ENCODE measurements at places on chromosomes 3 and 15.

DNA sequence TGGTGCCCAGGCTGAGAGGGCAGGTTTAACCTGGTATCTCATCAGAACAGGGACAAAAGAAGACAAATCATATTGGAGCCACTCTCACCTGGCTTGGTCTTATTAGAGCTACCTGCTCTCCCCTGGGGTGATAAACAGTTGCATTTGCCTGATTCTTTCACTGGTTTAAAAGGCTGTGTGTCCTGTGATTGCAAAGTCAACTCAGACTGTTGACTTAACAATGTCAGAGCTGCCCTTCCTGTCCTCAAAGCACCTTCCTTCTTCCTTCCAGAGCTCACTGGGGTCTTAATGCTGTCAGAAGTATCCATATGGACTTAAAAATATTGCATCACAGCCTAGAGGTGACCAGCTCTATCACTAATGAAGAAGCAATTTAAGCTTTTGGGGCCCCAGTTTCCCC lies 50.5 kb upstream of the MINAR1 start:
- no peak for DNase-seq

- DNase-seq = no peak
These were observed 4.0 kb upstream of the IL17RE start for GRCh38 chr3:9898467-9899241.

DNA sequence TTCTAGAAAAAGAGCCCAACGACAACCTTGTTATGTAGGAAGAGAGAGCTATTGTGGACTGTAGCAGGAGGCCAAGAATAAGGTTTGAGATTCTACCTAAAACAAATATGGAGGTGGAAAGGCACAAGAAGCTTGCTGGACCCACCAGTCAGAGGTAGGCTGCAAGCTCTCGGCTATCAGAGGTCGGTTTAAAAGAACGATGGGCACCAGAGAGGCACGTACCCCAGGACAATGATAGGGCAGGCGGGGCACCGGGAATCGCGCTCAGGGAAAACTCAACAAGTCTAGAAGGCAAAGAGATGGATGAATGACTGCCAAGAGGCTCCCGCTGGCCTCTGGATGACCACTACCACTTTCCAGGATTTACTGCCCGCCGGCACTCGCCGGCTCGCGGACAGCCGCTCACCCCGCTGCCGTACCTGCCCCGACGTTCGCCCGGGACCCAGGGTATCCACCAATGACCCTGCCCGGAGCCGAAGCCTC lies 1.1 kb downstream of the HDGFL3 start:
- no peak for DNase-seq

DNA sequence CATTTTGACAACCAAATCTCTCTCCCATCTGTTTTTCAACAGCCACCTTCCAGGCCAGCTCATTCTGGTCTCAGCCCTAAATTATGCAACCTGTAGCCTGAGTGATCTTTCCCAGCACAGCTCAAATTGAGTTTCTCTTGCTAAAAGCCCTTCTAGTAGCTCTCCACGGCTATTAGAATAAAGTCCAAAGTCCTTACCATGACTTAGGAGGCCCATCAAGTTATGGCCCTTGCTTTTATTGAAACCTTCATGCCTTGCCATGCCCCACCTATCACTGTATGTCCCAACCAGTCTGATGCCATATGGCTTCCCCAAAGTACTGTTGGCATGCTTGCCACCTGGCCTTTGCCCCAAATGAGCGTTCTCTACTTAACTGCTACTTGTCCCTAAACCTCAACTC lies 303.5 kb upstream of the GADL1 start:
- no peak for DNase-seq

GRCh38 chr15:77035999-77036471 lies 34.9 kb downstream of the TSPAN3 start:
- no peak for DNase-seq

- no peak for DNase-seq
These were observed 3.6 kb upstream of the GNB4 start for GRCh38 chr3:179454887-179455286.

DNA sequence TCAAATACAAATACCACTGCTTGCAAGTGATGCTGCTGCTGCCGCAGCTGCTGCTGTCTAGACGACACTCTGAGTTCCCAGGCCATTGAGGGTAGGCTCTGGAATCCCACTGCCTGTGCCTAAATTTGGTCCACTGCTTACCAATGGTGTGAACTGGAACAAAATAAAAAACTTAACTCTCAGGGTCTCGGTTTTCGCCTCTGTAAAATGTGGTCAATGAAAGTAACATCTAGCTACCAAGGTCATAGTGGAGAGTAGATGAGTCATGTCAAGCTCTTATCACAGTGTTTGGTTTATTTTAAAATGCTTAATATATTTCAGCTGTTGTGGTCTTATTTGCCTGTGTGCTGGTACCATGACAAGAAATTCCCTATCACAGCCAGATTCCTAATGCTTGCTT lies 299.3 kb downstream of the CLSTN2 start:
- DNase-seq = no peak

DNA sequence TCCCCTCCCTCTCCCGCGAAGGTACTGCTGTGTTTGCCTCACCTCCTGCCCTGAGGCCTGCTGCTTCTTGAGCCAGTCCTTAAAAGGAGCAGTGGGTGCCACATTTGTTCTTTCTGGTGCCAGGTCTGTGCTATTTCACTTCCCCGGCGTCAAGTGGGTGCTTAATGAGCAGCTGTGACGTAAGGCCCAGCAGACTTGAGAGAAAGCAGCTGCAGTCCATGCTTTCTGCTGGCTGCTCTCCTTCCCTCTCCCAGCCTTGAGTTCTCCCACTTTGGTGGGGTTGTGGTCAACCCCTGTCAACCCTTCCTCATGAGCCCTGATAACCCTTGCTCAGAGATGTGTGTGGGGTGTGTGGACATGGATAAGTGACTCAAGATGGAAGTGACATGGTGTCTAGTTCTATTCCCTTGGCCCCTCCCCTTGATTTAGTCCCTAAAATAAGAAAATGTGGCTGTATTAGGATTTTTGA lies 6.9 kb downstream of the INAFM2 start:
- DNase-seq = no peak

GRCh38 chr3:50542177-50543034 lies 25.1 kb downstream of the C3orf18 start:
- peak; percentile 37 for DNase-seq

- DNase-seq = no peak
These were observed 1.4 kb downstream of the PLEKHO2 start for GRCh38 chr15:64842986-64843561.

GRCh38 chr15:51267703-51268083 lies 70.7 kb downstream of the CYP19A1 start:
- DNase-seq = no peak

DNA sequence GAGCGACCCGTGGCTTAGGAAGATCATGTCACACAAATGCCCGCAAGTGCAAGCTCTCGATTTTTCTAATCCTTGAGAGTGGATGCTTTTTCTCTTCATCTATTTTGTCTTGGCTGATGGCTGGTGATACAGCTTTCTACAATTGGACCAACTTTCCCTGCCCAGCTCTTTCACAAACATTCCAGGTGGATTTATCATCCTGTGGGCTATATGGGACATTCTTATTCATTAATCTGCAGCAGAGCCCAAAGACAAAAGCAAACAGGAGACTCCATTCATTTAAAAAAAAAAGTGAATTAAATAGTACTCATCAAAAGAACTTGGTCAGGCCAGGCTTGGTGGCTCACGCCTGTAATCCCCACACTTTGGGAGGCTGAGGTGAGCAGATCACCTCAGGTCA lies 14.2 kb upstream of the TSEN2 start:
- no peak for DNase-seq

DNA sequence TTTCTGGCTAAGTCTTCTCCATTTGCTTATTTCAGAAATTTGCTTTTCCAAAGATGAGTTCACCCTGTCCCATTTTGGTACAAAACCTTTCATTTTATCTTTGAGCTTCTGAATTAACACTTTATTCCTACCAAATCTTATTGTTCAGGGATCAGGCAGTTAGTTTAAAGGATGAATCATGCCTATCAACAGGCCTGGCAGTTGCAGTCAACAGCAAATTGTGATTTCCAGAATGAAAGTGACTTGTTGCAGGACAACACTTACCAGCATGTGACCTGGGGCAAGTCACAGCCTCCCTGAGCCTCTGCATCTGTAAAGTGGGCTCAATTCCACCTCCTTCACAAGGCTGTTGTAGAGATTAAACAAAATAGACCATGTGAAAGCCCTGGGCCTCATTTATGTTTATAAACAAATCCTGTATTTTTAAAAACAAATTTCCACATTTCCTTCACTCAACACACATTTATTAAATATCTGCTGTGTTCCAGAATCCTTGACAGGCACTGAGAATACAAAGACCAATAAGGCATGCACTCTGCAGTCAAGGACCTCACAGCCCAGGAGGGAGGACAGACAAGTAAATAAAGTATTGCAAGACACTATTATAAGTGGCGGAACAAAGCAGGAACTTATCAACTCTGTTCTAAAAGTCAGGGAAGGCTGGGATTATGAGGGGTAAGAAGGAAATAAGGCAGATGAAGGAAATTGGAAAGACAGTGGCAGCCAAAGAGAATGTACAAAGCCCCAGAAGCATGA lies 359.1 kb upstream of the IL12A start:
- no peak for DNase-seq

- DNase-seq = no peak
These were observed 699 bp downstream of the MEGF11 start for GRCh38 chr15:66252685-66253417.

GRCh38 chr3:126184465-126185000 lies 4.1 kb upstream of the ALDH1L1 start:
- no peak for DNase-seq

DNA sequence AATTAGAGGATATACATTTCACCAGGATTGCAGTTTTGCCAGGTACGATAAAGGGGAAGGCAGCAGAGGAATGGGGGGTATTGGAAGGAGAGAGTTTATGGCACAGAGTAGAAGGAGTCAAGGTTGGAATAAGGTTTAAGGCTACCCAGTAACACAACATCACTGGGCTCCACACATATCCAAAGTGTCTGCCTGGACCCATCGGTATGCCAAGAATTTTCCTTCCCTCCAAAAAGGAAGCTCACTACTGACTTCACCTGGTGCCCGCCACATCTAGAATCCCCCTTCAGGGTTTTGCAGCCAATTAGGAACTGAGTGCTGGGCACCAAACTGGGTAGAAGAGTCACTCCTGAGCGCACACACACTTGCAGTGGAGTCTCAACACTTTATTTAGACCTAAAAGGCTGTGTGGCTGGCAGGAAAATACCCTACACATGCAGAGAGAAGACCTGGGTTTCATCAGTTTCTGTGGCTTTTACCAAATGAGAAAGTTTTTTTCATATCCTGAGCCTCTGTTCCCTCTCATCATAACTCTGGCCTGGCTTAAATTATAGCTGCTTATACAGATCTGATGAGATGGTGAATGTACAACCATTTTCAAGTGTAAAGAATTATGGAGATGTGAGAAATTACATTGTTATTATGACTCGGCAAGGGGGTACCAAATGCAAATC lies 190.8 kb upstream of the LPP start:
- no peak for DNase-seq

- no peak for DNase-seq
These were observed 372.1 kb downstream of the MAGI1 start for GRCh38 chr3:65666448-65667091.

DNA sequence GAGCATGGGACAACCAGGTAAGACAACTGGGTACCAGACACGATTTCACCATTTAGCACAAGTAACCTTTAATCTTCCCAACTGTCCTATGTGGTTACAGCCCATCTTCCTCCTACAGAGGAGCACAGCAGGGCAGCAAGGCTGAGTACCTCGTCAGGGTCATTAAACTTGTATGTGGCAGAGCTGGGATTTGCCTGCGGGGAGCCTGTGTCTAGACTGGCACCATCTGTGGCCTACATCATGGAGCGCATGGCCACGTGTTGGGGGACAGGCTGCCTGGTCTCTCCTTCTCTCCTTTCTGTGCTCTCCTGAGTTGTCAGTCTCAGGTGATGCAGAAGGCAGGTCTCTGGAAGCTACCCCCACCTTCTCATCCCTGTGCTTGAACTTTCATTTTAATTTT lies 32.2 kb downstream of the GOLGA6A start:
- DNase-seq = no peak

DNA sequence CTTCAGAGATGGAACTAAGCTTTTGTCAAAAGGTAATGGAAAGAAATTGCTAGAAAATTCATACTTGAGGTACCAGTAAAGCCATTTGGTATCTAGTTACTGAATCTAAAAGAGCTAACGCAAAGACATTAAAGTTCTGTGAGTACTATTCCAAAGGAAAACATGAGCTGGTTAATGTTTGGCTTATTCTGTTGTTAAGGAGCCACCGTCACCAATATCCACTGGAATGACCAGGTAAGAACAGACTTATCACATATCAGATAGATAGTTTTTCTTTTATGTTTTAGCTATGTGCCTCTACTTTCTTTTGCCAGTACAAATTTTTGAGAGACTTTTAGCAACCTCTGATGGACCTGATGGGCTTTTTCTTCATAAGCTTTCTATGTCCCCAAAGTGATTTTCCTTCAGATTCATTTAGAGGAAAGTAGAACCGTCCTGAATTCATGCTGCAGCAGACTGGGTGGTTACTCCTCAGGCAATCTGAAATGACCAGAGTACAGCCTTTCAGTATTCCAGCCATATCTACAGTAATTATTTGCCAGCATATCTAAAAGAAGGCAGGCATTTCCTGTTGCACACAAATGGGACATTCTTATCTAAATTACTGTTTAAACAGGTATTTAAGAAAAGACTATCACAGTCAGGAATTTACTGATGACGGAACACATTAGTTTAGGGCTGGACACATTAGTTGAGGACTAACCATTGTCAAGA lies 274.1 kb downstream of the MECOM start:
- no peak for DNase-seq

DNA sequence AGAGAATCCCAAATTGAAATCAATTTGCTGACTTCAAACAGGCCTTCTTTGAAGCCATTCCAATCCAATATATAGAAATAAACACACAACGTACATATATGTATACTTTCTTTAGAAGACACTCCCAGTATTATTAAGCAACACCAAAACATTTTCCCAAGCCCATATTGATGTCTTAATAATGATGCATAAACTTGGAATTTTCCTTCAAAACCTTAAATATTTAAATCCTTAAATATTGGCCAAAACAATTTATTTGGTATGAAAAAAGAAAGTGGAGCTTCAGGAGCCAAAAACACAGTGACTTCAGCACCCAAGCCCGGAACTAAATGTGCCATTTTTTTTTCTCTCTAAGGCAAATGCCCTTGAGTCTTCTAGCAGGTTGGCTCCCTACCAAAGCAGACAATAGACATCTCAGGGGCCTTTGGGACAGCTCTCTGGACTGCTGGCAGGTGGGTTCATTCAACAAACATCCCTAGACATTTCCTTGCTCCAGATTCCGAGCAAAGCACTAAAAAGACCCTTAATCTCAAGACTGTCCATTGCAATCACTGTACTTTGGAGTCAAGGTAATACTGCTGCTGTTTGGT lies 384.7 kb downstream of the NTRK3 start:
- no peak for DNase-seq

- DNase-seq = no peak
These were observed 11.4 kb downstream of the MAN2A2 start for GRCh38 chr15:90914305-90915080.

- no peak for DNase-seq
These were observed 13.2 kb downstream of the ANXA2 start for GRCh38 chr15:60384526-60385126.

DNA sequence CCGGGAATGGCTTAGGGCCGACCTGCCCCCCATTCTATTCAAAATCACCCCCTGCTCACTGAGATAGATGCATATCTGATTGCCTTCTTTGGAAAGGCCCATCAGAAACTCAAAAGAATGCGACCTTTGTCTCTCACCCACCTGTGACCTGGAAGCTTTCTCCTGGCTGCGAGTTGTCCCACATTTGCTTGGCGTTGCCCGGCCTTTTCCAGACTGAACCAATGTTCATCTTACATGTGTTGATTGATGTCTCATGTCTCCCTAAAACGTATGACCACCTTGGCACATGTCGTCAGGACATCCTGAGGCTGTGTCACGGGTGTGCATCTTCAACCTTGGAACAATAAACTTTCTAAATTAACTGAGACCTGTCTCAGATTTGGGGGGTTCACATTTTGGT lies 3.4 kb upstream of the MUC20 start:
- no peak for DNase-seq
